ENCODE measurements at places on chromosomes 12 and 14. TPM values are rescaled to one million over a fixed set of nuclear protein-coding genes. Genes with fewer than 3 reads are reported as not detected.

- no peak for ATAC-seq
These were observed 7.0 kb downstream of the MYL2 start for GRCh38 chr12:110913119-110914056.

DNA sequence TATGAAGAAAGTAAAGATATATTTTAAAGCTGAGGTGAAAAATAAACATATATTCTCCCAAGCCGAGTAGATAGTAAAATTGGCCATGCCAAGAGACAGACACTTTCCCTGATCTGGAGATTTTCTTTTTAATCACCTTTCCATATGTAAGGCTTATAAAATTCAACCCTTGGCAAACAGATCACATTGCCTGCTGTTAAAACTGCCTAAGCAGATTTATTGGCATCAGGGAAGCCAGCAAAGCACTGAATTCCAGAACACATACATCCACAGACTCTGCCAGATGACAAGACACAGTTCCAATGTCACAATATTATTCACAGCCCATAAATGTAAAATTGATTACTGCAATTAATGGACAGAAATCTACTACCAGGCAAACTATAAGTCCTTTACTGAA, 78.2 kb upstream of the GARIN2 start:
- no peak for ATAC-seq

- ATAC-seq: no peak
These were observed 5.7 kb downstream of the SVOP start for GRCh38 chr12:109014984-109015765.

CLEC4D gene
- total RNA-seq: not detected

GRCh38 chr14:92401561-92401960, 78.6 kb downstream of the SLC24A4 start:
- ATAC-seq: no peak

All from activated T-helper 17 cell treated with anti-CD3 and anti-CD28 coated beads, Interleukin-2, amount 50 U/mL, for 72 hours (primary cell).